ENCODE measurements at places on chromosomes 16 and 17.

DNA sequence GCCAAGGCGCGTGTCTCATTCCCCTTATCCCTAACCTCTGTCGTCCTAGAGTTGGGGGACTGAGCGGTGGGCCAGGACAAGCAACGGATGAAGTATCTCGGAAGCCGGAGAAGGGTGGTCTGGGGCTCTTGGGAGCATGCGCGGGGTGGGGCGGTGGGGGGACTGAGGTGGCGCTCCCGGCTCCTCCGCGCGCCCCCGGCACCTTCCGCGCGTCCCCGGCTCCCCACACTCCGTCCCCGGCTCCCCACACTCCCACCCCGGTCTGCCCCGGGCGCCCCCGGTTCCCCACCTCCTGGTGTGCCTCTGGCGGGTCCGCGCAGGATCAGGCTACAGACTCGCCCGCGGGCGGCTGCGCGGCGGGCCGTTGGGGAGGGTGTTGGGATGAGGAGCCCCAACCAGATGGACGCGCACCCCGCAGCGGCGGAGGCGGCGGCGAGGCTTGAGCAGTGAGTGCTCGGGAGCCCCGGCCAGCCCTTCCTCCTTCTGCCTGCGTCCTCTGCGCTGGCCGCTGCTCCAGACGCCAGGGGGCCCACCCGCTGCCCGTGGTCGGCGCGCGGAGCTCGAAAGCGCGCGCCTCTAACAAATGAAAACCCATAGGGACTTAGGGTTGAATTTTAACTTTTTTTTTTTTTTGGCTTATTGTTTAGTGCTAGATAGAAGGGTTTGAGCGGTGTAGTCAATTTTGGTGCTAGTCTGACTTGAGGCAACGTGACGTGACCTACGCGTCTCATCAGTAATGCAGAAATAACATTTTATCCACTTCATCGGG, 5.6 kb upstream of the CRYM start:
- peak; percentile 77 for DNase-seq

DNA sequence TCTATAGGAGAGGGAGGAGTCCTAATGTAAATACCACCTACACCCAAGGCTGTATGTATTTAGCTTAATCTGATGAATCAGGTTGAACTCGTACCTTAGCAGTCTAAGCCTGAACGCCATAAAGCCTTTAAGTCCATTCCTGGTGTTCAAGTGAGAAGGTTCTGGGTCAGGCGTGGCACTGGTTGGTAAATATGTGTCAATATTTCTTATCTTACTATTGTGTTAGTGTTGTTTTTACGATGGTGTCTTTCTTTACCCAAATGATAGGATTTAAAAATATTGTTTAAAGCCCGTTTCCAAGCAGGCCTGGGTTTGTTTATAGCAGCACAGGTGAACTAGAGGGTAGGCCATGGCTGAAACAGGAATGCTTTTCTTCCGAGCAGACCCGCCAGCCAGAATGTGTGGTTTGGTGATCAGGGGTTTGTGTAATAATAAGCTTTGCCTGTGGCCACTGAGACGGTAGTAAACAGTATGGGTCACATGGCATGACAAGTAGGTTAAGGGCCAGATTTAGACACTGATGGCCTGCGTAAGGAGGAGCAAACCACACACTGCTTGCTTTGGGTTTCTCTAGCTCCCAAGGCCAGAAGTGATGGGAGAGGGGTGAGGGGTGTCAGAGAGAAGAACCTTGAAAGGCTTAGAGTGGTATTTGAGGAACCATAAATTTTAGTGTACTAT, 3.3 kb downstream of the TMEM94 start:
- no peak for DNase-seq

DNA sequence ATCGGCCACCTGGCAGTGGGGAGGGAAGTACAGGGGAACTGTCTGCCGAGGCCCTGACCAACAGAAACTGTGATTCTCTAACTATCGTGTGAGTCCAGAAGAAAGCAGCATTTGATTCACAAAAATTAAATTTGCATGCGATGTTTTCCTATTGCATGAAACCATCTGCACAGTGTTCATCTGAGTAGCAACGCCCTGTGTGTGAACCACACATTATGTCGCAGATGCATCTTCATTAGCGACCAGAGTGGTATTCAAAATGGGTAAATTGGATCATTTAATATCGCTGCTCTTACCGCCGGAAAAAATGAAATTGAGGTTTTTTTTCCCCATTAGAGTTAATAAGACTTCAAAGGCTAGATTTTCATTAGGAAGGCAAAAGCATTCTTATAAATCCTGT, 260.6 kb downstream of the ABCC12 start:
- DNase-seq, result no peak

DNA sequence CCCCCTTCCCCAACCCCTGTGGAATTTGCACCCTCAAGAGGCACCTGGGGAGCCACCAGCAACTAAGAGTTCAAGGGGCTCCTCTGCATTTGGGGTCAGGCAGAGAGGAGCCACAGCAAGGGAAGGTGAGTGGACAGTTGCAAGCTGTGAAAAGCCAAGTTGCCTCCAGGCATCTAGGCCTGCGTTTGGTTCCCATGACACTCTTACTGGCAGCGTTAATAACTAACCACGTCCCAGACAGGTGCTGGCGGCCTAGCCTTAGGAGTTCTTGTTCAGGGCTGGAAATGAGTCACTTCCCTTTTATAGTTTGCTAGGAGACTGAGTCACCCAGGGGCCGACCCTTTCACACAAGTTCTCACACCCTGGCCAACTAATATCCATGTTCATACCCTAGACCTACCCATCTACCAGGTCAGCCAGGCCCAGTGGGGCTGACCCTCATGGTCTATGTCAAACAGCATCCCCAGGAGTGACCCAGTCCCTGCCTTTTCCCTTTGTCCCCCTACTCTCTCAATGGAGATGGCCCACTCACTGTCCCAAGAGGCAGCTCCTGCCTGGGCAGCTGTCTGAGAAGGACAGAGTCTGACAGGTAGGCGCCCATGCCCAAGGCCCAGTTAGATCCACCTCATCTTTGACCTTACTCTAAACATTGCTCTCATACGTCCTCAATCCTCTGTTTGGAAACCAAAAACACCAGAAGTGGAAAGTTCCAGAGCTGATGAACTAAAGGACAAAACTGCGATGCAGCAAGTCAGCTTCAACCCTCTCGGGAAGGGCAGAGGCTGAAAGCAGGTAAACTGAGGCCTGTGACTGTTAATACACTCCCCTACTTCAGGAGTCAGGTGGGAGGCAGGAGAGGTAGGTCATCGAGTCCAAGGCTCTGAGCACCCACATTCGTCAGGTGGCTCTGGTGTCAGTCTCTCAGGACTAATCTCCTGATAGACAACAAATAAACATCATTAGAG, 300.6 kb downstream of the SOX9 start:
- DNase-seq, result peak; percentile 65

- no peak for DNase-seq
Observed at GRCh38 chr17:72790190-72790589, 302.3 kb downstream of the SLC39A11 start.

DNA sequence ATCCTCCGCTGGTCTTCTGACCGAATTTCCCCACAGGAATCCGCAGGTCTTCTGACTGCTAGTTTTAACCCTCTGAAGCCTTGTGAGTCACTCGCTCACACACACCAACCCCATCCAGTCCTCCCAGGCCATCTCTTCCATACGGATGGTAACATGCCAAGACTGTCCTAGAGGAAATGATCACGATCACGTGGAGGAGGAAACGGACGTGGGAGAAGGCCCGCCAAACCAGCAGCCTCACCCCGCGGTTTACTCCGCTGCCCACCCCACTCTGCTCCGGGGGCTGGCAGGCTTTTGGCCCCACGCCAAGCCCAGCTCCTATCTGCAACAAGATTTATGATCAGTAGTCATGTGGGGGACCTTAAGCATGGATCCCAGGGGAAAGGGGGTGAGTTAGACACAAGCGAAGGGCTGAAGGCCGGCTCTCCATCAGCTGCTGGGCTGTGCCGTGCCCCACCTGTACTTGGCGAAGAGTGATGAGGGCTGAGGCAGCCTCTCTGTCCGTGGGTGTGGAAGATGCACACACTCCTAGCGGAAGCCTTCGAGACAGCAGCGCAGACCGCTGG, 1.5 kb upstream of the FAAP100 start:
- no peak for DNase-seq

GRCh38 chr17:36768394-36768793, 167.0 kb downstream of the MRM1 start:
- no peak for DNase-seq

DNA sequence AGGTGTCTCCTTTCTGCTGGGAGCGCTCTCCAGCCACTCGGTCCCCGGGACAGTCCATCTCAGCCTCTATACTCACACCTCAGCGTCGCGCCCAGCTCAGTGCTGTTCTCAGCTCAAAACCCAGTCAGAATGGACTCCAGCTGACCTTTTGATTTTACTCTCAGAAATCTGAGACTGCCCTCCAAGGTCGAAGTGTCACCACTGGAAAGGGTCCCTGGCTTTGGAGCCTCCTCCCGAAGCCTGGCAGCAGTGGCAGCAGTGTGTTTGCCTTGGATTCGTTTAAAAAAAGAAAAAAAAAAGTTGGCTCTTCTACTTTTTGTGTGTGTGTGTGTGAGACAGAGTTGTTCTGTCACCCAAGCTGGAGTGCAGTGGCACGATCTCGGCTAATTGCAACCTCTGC, 10.4 kb downstream of the KLHL36 start:
- DNase-seq, result no peak

DNA sequence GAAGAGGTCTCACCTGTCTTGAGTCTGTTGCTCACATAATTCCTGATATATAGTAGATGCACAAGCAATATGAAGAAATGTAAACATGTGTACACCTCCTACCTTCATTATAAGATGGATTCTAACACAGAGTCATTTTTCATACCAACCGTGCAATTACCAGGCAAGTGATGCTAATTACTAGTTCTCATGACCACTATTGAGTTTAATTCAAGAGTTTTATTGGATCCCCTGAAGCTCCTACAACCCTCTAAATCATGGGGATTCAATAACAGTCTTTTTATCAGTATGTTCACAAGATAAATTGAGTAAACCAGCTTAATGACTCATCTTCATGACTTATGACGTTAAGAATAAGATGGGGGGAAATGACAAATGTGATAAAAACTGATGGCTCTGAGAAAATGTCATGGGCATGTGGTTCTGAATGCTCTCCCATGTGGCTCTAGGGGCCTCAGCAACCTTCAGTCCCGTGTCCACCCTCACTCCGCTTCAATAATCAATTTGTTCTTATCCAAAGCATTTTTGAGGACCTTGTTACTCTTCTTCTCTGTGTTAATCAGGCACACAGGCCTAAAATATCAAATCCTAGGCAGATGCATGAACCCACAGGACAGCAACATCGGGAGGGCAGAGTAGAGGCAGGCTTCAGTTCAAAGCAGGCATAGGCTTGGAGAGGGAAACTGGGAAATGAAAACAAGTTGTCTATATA, 42.8 kb downstream of the PRAC1 start:
- DNase-seq, result no peak

- no peak for DNase-seq
Observed at GRCh38 chr16:31194898-31195297, 7.7 kb downstream of the PYCARD start.

- no peak for DNase-seq
Observed at GRCh38 chr16:81758376-81758775, 20.7 kb upstream of the PLCG2 start.

GRCh38 chr16:88323546-88324330, 59.0 kb upstream of the ZNF469 start:
- no peak for DNase-seq

DNA sequence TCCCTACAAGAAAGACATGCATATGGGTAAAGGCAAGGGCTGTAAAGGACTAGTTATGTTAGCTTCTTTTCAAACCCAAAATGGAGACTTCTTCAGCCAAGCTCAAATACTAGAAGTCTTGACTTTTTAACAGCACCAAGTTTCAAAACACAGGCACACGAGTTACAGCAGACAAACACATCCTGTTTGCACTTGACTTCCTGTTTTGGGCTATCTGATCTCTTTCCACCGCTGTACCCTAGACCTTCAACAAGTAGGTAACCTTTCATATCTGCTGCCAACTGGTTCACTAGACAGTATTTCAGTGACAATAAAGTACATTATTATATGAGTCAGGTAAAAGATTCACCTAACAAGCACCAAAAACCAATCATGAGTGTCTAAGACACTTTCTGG, 12.3 kb downstream of the RFFL start:
- no peak for DNase-seq

DNA sequence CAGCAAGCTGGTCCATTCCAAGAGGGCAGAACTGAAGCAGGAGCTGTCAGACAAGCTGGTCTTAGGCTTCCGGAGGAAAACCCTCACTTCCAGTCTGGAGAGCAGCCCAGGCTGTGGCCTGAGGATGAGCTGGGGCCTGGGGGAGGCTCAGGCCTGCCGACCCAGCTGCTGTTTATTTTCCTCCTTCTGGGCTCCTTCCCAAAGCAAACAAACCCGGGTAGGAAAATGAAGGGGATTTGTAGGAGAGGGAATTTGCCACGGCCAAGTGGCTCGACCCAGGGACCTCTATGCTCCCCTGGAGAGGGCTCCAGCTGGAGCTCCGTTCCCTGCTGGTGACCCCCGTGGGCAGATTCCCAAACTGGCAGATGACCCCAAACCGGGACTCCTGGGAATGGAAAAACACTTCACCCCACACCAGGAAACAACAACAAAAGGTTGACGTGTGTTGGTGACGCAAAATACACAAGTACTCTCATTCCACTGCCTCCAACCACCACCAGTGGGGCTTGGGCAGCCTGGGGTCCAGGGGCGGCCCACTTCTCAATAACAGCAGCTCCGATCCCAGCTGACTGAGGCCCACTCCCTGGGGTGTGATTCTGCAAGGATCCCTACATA, 8.8 kb downstream of the JUP start:
- peak; percentile 80 for DNase-seq

DNA sequence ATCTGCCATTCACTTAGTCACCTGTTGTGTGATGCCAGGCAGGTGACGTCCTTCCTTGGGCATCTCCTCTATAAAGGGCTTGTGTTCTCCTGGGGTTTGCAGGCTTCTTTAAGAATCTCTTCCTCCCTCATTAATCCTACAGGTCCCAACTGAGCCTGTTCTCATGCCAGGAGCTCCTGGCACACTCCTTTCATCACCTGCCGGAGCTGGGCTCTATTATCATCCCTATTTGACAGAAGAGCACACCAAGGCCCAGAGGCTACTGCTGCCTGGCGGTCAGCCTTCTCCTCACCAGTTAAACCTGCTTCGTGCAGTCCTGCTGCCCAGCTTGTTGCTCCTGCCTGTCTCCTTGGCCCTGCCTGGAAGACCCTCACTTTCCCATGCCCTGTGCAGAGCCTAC, 51.2 kb downstream of the RAI1 start:
- no peak for DNase-seq

GRCh38 chr16:85986931-85987749, 88.2 kb downstream of the IRF8 start:
- no peak for DNase-seq
